Germinal center (tissue), 1 donor: ENCODE measurements at places on chromosomes 12 and 14.

DNA sequence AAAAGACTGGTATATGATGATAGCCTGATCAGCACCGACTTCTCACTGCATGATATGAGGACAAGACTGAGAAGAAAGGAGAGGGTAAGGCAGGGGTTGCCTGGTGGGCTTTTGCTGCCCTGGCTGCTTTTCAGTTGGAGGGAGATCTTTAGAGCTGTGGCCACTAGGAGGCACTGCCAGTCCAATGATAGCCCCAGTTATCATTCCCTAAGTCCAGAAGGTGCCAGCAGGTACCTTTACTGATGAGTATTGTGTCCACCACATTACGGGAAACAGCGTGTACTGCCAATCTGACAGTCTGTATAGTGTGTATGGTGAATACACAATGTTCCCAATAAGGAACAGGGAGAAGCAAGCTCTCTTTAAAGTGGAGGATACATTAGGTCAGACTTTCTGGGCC lies 55.8 kb upstream of the CCDC175 start:
- DNase-seq = peak; percentile 25

- DNase-seq = no peak
These were observed 92.9 kb downstream of the ERC1 start for GRCh38 chr12:1083889-1084262.

DNA sequence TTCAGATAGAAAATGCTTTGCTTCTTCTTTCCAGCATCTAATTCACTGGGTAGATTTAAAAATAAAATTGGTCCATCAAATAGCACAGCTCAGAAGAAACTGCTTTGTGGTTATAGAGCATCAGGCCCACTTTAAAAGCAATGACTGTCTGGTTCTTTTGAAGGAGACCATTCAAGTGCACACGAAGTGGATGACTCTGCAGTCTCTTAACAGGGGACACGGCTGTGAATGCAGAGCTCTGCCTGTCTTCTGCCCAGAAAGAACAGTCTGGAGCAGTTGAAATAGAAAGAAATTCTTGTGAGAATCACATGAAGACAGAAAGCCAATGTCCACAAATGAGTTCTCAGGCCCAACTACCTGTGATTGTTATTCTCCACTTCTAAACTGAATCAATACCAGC lies 138.7 kb upstream of the PLEKHA5 start:
- DNase-seq = no peak

DNA sequence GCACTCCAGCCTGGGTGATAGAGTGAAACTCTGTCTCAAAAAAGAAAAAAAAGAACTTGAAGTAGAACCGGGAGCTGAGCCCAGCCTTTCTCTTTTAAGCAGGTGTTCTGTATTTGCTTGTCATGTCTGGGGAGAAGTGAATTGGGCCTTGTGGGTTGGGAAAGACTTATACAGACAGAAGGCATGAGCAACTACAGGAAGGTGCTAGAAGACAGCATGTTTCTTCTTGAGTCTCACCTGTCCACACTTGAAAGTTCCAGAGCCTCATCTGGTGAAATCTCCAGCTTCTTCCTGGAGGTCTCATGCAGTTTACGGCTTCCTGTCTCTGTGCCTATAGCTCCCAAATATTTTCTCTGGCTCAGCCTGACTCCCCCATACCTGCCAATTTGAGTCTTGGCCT lies 2.5 kb downstream of the PGAM5 start:
- no peak for DNase-seq
